NAMALWA (cell line): ENCODE measurements at places on chromosomes 16 and 17.

DNA sequence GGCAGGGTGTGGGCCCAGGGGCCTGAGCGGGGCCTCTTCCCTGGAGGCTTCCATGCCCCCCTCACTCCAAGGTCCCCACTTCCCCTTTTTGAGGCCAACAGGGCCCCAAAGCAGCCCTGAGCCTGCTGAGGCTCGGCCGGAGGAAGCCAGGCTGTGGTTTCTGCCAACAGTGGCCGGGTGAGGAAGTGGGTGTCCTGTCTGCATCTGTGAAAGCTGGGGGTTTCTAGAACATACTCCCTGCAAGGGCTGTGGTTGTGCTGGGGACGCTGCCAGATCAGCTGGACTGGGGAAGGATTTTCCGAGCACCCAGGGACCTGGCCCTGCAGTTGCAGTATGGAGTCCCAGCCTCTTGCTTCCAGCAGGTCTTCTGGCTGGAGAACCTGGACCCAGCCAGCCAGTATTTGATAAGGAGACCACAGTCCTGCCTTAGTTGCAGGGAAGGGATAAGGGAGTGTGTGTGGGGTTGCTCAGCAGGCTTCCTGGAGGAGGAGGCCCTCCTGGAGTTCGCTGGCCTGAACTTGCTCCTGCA is 15.7 kb downstream of the ADCY7 start:
- DNase-seq: peak; percentile 91

DNA sequence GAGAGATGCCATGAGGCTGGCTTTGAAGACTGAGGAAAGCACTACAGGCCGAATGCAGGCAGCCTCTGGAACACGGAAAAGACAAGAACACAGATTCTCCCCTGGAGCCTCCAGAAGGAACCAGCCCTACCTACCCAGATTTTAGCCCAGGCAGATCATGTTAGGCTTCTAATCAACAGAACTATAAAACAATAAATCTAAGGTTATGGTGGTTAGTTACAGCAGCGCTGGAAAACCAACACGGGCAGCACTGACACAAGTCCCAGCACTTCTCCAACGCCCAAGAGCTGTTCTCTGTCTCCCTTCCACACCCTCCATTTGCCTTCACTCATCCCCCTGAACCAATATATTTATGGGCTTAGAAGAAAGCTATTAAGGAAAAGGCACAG is 7.5 kb downstream of the ANKRD11 start:
- no peak for DNase-seq

GRCh38 chr17:74833501-74834377 is 25.9 kb downstream of the GRIN2C start:
- DNase-seq: peak; percentile 69

- no peak for DNase-seq
These were observed 53.9 kb upstream of the GPRC5B start for GRCh38 chr16:19938536-19938935.

DNA sequence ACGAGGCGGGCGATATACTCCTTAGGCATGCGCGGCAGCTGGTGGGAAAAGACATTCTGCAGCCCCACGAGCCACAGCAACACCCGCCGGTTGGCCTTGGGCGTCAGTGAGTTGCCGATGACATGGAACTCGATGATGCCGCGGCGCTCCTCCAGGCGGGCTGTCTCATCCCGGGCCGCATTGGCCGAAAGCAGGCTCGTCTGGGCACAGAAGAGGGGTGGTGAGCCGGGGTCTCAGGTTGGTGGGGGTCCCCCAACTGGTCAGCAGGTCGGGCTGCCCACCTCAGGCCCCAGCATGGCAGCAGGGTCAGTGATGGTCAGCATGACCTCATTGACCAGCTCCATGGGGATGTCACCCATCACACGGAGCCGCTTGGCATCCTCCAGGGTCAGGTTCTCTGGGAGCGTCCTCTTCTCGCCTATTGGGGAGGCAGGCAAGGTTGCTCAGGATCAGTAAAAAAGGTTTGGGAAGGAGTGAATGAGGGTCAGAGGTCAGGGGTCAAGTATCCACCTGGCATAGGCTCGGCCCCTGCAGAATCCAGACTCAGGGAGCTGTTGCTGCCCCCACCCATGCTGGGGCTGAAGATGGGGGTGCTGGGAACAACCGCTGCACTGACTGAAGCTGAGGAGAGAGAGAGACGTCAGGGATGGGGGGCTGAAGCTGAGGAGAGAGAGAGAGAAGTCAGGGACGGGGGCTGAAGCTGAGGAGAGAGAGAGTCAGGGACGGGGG is 3.6 kb downstream of the KAT2A start:
- no peak for DNase-seq

DNA sequence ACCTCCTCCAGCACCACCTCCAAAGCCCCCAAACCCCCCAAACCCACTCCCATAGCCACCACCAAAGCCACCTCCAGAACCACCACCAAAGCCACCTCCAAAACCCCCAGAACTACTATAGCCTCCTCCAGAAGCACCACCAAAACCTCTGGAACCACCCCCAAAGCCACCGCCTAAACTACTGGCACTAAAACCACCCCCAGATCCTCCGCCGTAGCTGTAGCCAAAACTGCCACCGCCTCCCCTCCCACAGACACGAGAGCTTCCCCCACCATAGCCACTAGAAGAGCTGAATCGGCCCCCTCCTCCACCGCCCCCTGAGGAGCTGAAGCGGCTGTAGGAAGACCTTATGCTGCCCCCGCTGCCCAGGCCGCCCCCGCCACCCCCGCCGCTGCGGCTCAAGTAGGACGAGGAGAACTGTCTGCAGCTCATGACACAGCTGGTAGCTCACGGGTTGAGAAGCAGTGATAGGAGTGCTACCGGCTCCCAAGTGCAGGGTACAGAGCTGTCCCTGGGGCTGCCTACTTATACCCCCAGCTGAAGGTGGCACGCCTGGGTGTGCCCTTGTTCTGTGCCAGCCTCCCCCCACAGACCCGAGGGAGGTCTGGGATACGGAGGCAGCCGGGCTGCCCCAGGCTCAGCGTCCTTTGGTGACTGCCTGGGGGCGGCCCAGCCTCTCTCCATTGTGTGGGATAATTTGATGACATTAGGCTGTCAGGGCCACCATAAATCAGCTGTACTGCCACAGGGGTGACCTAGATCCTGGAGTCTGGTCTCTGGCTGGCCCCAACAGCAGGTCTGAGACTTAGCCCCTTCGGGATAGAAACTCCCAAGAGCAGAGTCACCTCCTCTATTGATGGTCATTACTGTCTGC is at the start of gene KRT9:
Gene KRT9, minus strand, starts transcription at position 499 of the 874 bp plus-strand sequence. Its CDS starts 67 bp downstream, at position 432.
- no peak for DNase-seq

DNA sequence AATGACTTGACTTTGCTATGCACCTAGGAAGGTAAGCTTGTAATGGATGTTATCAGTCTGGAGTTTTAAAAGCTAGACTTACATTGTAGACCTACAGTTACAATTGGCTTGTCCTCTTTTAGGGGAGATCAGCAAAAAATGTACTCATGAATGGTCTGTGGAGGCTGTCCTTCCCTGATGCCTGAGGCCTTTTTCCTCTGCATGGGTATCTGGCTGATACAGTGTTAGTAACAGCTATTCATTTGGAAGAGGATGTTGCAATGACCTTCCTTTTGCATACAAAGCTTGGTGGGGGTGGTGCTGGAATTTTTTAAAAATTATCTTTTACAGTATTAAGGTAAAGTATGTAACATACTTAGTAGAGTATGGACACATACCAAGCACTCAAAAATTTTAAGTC is 525.5 kb downstream of the KIF2B start:
- DNase-seq: no peak

DNA sequence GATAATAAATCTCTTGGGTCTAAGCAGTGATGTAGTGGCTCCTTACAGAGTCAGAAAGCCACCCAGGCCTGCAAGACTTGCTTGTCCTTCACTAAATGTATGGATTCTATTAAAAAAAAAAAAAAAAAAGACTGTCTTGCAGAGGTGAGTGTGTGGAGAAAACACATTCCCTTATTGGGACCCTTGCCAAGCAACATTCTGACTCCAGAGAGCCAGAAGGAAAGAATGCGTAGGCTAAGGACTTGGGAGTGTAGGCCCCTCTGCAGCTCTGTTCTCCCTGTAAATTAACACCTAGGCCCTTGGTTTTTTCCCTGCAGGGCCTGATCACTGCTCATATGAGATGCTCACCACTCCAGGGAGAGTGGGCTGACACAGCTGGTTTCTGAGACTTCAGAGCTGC is 17.8 kb downstream of the SCPEP1 start:
- no peak for DNase-seq

GRCh38 chr17:7094652-7095019 is 14.6 kb upstream of the CLEC10A start:
- DNase-seq: no peak
